ENCODE measurements at places on chromosomes 2 and 18. TPM values are rescaled to one million over a fixed set of nuclear protein-coding genes. Genes with fewer than 3 reads are reported as not detected.
A peak's percentile ranks its signal among the peaks of the same experiment; 100 is the strongest.

DNA sequence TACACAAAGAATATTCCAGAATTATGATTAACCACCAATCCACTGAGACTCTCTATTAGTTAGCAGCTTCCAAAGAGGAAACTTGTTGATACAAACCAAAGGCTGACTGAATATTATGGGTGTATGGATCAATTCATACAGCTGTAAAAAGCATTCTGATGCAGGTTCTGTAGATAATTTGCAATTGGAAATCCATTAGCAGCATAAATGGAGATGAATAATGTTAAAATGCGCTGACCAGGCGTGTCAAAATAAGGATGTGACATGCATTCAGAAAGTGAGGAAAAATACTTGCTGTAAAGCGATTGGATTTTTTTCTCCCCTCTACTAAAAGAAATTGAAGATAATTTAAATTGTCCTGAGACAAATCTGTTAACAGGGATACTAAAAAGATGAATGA is 169.0 kb upstream of the DDX18 start:
- no peaks in the 10 kb centered on the region for H3K36me3 ChIP-seq
- no peaks in the 10 kb centered on the region for H3K27me3 ChIP-seq
- H3K4me3 ChIP-seq = no peak overlapping the region
- no peak for DNase-seq

Gene CRYGC
- total RNA-seq = not detected

Gene CRYBA2
- total RNA-seq = not detected

DNA sequence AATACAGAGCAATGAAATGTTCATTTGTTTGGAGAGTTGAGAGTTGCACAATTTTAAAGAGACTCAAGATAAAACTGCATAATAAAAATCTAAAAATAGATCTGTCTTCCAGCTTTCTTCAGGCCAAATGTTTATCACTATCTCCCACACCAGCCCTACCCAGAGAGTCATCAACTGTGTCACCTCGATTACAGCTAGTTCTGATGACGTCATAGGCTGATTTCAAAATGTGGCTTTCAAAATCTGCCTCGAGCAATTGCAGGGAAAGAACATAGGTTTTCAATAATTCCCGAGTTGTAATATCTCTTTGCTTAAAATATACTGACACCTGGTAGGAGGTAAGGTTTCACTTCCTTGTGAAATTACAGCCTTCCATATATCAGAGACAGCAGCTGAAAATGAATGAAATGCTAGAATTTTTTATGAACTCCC is 677.6 kb upstream of the ID2 start:
- no peaks in the 10 kb centered on the region for H3K27me3 ChIP-seq
- no peak overlapping the region for H3K27ac ChIP-seq
- H3K4me1 ChIP-seq = peaks cover 14% of the 10 kb centered on the region
- no peak for DNase-seq

Gene DNER
- total RNA-seq = not detected

DNA sequence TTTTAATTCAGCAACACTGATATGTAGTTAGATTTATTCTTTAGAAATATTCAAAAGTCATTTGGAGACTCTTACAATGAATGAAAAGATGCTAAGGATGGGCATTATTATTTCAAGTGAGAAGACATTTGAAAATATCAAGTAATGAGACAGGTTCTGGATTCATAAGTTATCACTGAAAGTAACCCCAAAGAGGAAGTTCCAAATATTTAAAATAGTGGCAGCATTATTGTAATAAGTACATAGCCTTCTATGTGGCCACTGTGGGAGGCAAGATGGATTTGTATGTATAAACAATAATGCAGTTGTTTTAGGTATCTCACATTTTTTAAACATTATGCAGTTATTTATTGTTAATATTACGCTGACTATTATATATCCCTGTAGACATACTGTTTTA is 29.7 kb downstream of the ZC3H6 start:
- no peaks in the 10 kb centered on the region for H3K36me3 ChIP-seq
- no peak overlapping the region for H3K27ac ChIP-seq

GRCh38 chr18:76687304-76687962 is 134.9 kb upstream of the ZNF236 start:
- H3K27ac ChIP-seq = no peak overlapping the region
- no peak for DNase-seq
- H3K27me3 ChIP-seq = no peaks in the 10 kb centered on the region
- no peaks in the 10 kb centered on the region for H3K36me3 ChIP-seq
- H3K4me3 ChIP-seq = no peak overlapping the region

- no peak overlapping the region for H3K4me3 ChIP-seq
- peaks cover 2% of the 10 kb centered on the region for H3K36me3 ChIP-seq
- no peaks in the 10 kb centered on the region for H3K4me1 ChIP-seq
- peak; percentile 21 for DNase-seq
- H3K27me3 ChIP-seq = no peaks in the 10 kb centered on the region
Measured at GRCh38 chr2:7014174-7014640, 97.0 kb downstream of the RNF144A start.

DNA sequence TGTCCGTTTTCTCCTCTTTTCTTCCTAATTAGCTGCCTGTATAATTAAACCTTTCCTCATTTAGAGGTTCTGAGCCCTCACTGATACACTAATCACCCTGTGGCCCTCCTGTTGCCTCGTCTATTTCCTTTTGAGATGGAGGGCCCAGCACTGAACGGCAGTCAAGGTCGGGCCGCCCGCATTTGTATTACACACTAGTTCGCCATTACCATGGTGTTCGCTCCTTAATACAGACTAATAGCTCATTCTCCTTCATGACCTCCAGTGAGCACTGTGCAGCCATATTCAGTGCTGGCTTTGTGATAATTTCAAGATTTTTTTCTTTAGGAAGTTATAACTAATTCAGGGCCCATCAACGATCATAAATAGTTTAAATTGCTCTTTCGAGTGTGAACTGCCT is 64.1 kb downstream of the SLC4A3 start:
- no peak for DNase-seq
- no peak overlapping the region for H3K27ac ChIP-seq
- no peak overlapping the region for H3K4me3 ChIP-seq
- peaks cover 45% of the 10 kb centered on the region for H3K27me3 ChIP-seq
- H3K36me3 ChIP-seq = no peaks in the 10 kb centered on the region
- 0 out of 2 replicates have a peak, but pooled peaks cover 18% of the 10 kb centered on the region for H3K4me1 ChIP-seq

Gene ASAP2
- total RNA-seq = 7.3 TPM

DNA sequence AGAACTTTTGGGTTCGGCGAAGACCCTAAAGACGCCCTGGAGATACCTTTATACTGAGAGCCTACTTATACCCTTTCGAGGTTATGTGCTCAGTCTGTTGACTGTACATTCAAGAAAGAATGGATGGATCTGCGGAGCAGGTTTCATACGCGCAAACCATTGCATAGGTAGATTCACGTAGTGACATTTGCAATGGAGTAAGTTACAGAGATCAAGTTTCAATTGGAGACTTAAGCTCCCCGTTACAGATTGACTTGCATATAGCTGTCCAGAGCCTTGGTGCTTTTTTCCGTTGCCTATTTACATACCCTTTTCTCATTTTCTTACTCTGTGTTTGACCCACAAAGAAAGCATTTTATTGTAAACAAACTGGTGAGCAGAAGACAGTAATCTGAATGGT is 923 bp downstream of the PSMD1 start:
- peaks cover 3% of the 10 kb centered on the region for H3K36me3 ChIP-seq
- peak overlapping the region; percentile 99 for H3K4me3 ChIP-seq
- H3K27ac ChIP-seq = peak overlapping the region; percentile 95
- H3K4me1 ChIP-seq = peaks cover 49% of the 10 kb centered on the region
- DNase-seq = no peak
- H3K27me3 ChIP-seq = no peaks in the 10 kb centered on the region

DNA sequence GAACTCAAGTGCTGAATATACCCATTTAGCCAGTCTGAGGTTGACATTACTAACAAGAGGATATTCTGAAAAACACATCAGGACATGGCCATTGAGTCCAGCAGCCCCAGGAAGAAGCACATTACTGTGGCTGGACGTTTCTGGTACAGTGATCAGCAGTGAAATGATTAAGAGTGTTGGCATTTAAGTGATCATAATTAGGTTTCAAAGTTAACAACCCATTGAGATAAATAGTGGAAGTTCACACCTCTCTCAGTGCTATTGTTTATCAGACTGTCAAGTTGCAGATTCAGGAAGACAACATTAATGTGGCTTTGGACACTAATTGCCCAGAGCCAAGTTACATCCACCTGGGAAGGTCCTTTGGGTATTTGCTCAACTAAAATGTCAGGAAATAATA is 139.5 kb upstream of the GAREM1 start:
- H3K4me1 ChIP-seq = no peaks in the 10 kb centered on the region
- no peak for DNase-seq
- H3K4me3 ChIP-seq = no peak overlapping the region
- no peaks in the 10 kb centered on the region for H3K36me3 ChIP-seq
- no peak overlapping the region for H3K27ac ChIP-seq

DNA sequence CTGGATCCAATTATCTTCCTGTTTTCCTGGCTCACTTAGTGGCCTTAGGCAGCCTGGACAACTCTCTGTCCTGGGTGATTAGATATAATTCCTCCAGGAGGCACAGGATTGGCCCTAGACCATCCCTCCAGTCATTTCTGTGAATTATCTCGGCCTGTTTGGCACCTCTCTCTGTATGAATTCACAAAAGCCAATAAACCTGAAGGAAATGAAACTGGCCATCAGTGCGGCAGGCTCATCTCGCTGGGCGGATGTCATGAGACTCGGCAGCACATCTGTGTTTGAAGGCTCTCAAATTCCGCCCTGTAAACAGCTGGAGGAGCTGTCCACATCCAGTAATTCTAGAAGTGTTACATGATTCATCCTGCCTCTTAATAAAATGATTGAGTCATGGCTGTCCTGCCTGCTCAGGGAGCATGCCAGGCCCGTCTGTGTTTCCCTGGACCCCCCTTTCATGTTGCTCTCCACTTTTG is 38.6 kb downstream of the ACOXL start:
- H3K36me3 ChIP-seq = no peaks in the 10 kb centered on the region
- peaks cover 20% of the 10 kb centered on the region for H3K4me1 ChIP-seq
- H3K27ac ChIP-seq = no peak overlapping the region
- H3K27me3 ChIP-seq = no peaks in the 10 kb centered on the region

- no peaks in the 10 kb centered on the region for H3K4me1 ChIP-seq
- no peak overlapping the region for H3K27ac ChIP-seq
- no peak for DNase-seq
- no peaks in the 10 kb centered on the region for H3K36me3 ChIP-seq
- H3K4me3 ChIP-seq = no peak overlapping the region
- no peaks in the 10 kb centered on the region for H3K27me3 ChIP-seq
Measured at GRCh38 chr2:137435162-137435561, 529.1 kb upstream of the HNMT start.

DNA sequence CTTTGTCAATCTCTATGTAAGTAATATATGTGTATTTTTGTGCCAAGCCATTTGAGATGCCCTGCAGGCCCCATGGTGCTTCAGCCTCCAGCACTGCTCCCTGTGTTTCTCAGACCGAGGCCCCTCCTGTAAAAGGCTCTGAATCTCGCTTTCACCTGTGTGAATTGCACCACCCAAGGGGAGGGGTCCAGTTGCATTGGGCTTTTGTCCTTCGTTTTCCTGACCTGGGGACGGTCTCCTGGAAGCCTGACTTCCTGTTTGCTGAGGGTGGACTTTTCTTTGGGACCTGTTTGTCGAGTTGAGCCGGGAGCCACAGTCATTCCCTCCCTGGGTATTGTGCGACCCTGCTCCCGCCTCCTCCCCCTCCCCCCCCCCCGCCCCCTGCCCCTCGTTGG is 48.9 kb downstream of the AGAP1 start:
- peak overlapping the region; percentile 67 for H3K27ac ChIP-seq
- peak; percentile 96 for DNase-seq
- H3K27me3 ChIP-seq = no peaks in the 10 kb centered on the region
- H3K4me3 ChIP-seq = no peak overlapping the region
- H3K36me3 ChIP-seq = no peaks in the 10 kb centered on the region
- peaks cover 91% of the 10 kb centered on the region for H3K4me1 ChIP-seq

- DNase-seq = no peak
- no peaks in the 10 kb centered on the region for H3K27me3 ChIP-seq
- H3K4me3 ChIP-seq = no peak overlapping the region
- no peaks in the 10 kb centered on the region for H3K4me1 ChIP-seq
Measured at GRCh38 chr2:61640406-61640805, 102.2 kb upstream of the XPO1 start.

DNA sequence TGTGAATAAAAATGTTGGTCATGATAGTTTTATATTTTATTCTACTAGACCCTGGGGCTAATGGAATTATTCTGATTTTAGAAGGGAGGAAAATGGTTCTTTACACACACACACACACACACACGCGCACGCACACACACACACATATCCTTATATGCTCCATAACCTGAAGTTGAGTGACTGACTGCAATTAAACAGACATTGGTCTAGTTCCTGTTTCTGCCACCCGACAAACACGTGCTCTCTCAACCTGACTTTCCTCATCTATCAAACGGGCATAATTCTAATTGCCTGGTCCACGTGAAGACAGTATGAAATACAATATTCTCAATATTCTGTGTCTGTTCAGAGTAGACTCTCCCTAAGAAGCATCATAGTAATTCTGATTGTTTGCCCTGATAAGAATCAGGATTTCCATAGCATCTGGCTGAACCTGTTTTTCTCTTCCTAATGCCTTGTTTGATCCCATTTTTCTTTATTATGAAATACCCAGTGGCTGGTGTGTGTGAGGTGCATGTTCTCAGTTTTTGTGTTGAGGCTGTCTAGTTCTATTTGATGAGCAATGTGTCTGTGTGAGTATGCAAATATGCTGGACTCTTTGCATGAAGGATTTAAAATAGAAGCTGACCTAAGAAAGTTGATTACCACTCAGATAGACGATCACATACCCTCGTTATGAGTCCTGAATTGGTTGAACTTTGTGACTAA is 51.0 kb downstream of the SETBP1 start:
- no peak overlapping the region for H3K4me3 ChIP-seq
- no peaks in the 10 kb centered on the region for H3K36me3 ChIP-seq
- no peaks in the 10 kb centered on the region for H3K4me1 ChIP-seq
- no peak overlapping the region for H3K27ac ChIP-seq
- H3K27me3 ChIP-seq = 0 out of 3 replicates have a peak, but pooled peaks cover 2% of the 10 kb centered on the region

Gene ESPNL
- 0.35 TPM for total RNA-seq

DNA sequence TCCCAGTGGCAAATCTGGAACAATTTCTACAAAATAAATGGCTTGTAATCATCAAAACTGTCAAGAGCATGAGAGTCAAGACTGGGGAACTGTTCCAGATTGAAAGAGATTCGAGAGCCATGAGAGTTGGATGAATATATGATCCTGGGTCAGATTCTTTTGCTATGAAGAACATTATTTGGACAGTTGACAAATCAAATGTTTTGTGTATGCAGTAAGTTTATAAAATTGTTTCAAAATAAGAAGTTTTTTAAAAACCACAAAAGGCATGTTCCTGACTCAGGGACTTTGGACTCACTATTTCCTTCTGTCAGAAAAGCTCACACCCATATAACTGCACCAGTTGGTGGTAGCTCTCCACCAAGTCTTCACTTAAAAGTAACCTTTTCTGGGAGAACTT is 38.5 kb downstream of the ROCK2 start:
- H3K4me1 ChIP-seq = peaks cover 70% of the 10 kb centered on the region
- no peaks in the 10 kb centered on the region for H3K27me3 ChIP-seq
- no peak overlapping the region for H3K27ac ChIP-seq
- H3K36me3 ChIP-seq = 0 out of 2 replicates have a peak, but pooled peaks cover 2% of the 10 kb centered on the region

Gene NAT8
- total RNA-seq = 1.9 TPM

Gene GKN1
- total RNA-seq = not detected

- no peaks in the 10 kb centered on the region for H3K27me3 ChIP-seq
- no peak for DNase-seq
- H3K36me3 ChIP-seq = no peaks in the 10 kb centered on the region
- H3K27ac ChIP-seq = no peak overlapping the region
- no peaks in the 10 kb centered on the region for H3K4me1 ChIP-seq
- no peak overlapping the region for H3K4me3 ChIP-seq
Measured at GRCh38 chr18:78822171-78822948, 157.3 kb upstream of the SALL3 start.

- H3K4me3 ChIP-seq = no peak overlapping the region
- no peaks in the 10 kb centered on the region for H3K36me3 ChIP-seq
- H3K4me1 ChIP-seq = no peaks in the 10 kb centered on the region
- no peak for DNase-seq
- no peaks in the 10 kb centered on the region for H3K27me3 ChIP-seq
- no peak overlapping the region for H3K27ac ChIP-seq
Measured at GRCh38 chr2:163984986-163985385, 249.2 kb upstream of the FIGN start.

All from HepG2 (cell line).